ENCODE measurements at places on chromosomes 5 and 9.

DNA sequence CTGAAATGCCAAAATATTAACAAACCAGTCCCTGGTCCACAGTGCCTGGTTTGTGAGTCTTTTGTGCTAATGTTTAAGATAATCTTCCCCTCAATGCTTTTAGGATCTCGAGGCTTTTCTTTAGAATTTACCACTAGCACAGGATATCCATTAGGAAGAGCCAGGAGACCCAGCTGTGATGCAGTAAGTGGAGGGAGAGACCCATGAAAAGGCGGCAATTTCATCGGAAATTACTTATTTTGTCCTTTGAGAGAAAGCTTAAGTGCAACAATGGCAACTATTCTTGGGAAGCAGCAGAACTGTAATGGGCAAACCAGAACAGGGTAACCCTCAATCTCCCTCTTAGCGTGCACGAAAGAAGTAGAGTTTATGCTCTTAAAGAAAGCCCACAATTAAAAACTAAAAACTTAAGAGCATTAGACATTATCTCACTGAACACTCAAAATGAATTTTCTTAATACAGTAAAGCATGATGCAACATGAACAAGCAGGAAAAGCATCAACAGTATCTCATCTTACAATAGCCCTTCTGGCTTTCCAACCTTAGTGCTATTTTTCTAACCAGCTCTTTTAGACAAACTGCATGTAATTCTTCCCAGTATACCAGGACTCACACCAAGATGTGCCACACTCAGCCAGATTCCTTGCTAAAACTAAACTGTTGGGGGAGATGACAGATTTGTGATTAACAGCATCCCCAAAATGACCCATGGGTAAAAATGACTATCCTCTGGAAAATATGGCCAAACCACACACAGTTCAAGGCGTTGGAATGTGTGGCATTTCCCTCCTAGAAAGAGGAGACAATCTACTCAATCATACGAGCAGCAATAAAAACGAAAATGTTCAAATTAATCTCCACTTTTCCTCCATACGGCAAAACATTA is 36.4 kb downstream of the PWWP2A start:
- no peak for DNase-seq

GRCh38 chr9:85959955-85960354 is 19.0 kb downstream of the NAA35 start:
- DNase-seq: no peak

DNA sequence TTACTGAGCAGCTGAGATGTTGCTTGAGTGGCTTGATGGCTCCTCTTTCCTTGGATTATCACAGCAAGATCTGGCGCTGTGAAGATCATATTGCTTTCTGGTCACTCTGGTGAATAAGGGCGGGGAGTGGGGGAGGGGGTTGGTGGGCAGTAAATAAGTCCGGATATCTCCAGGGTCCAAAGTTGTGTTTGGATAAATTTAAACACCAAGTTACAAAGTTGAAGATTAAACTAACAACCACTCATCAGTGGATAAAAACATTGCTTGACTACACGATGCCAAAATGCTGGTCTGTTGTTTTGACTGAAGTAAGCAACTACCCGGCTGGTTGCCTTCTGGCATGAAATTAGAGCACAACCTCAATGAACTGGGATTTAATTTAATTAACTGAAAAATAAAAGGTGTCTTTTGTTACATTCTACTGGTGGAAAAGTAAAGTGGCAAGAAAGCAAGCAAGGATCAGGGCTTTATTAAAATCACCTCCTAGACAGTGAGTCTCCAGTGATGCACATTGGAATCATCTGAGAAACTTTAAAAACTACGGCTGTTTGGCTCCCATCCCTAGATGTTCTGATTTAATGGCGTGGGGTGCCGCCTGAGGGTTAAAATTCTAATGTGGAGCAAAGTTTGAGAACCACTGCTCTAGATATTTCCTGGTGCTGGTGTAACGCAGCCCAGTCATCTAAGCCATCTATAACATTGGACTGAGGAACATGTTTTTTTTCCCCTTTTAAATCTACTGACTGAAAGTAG is 86.7 kb upstream of the AGXT2 start:
- no peak for DNase-seq

DNA sequence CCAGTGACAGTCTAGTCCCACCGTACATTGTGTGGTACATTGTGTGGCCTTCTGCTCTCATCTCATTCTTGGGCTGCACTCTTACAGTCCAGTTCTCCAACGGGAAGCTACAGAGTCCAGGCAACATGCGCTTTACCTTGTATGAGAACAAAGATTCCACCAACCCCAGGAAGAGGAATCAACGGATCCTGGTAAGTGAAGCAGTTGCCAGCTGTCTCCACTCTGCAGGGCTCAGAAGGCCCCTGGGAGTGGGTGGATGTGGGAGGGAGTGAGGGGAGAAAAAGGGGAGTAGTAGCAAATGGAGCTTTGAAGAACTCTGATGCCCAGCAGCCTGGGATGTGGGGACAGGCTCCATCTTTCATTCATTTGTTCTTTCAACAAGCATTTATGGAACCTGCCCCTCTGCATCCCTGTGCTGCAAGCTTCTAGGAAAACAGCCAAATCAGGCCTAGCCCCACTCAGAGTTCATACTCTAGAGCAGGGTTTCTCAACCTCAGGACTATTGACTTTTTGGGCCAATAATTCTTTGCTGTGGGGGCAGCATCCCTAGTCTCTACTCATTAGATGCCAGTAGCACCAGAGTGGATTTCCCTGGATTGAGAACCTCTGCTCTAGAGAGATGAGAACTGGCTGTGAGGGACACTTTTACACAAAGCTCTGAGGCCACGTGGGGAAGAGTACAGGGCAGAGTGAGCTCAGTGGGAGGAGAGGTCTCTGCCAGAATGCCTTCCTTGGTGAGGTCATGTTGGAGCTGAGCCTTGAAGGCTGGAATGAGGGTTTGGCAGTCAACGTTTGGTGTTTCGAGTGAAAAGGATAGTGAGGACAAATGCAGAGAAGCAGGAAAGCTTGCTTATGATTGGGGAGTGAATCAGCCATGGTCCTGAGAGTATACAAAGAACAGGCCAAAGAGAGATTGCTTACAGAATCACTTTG is 1.1 kb downstream of the POLR1E start:
- no peak for DNase-seq

- no peak for DNase-seq
Measured at GRCh38 chr9:105328872-105329718, 84.6 kb downstream of the SLC44A1 start.

DNA sequence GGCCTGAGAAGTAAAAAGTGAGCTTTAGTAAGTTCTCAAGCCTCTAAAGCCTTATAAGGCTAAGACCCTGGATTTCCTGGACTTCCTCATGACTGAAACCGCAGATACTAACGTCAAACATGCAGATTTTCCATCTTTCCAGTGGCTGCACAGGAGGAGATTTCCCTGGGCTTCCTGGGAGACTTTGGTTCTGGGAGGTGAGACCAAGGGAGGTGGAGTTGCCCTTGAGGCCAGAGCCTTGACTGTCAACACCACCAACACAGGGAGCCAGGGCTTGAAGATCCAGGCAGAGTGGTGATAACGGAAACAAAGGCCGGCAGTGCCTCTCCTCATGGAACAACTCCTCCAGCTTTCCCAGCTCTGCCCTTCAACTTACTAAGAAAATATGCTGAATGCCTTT is 144.7 kb upstream of the LRRTM2 start:
- no peak for DNase-seq

DNA sequence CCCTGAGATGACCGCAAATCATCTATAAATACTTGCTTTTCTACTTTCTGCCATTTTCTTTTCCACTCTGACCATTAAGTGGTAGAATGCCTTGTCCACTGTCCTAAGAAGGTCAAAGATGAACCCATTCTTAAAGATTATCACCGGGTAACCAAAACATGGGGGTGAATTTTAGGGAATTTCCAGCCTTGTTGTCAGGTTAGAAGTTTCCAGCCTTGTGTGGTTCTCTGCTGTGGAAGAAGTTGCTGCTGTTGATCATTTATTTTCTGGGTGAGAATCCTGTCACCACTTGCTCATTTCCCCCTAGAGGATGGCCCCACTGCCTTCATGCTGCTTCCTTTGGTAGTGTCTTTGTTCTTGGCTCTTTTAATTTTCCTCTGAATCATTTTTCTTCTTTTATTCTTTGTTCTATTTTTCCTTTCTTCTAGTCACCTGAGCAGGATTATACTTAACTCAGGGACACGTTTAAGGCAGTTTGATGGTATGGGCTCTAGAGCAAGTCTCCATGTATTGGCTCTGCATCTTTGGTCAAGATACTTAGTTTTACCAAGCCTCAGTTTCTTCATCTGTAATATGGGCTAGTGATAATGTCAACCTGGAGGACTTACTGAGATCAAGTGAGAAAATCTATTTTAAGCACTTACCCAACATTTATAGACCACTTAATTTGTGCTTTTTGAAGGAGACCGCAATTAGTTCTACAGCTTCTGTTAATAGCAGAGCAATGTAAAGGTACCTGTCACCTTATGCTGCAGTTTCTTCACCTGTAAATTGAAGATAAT is 266.2 kb downstream of the ARHGAP26 start:
- no peak for DNase-seq

DNA sequence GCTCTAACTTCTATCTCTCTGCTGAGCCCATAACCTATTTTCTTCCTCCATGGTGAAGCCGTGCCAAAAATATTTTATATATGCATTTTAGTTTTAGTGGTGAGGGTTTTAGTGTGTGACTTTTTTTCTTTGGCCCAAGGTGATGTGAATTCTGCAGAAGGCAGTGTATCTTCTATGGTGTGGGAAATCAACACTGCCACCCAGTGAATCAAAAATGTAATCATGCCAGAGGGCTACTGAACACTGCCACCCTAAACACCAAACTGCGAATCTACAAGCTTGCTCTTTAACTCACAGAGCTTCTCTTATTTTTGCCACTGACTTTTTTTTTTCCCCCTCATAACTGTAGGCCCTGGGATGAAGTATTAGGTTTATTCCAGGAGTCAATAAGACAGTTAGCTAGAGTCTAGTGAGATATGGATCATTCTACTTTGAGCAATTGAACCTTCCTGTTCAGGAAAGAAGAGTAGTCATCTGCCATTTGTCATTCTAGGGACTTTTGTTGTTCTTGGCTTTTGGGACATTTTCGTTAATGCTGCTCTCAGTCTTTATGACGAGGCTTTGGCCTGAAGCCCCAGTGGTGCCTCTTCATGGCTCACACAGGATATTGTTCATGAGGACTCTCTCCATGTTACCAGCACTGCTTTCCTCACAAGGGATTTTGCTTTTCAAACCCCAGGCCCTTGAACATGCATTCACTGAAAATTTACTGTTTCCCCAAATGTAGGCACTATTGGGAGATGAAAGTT is 53.1 kb downstream of the C7 start:
- DNase-seq: no peak

DNA sequence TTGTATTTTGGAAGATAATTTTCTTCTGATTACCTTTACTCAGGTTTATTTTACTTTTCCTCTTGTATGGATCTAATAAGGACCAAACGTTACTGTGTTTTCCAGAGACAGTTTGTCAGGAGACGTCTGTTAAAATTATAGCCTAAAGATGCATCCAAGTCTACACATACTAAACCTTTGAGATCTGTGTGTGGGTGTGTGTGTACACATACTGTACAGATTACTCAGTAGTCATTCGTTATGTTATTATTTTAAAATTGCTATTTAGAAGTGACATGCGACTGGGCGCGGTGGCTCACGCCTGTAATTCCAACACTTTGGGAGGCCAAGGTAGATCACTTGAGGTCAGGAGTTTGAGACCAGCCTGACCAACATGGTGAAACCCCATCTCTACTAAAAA is 51.6 kb upstream of the CNTLN start:
- no peak for DNase-seq

- DNase-seq: no peak
Measured at GRCh38 chr5:20145240-20145639, 157.2 kb upstream of the CDH18 start.

- no peak for DNase-seq
Measured at GRCh38 chr5:131745703-131746102, 51.1 kb downstream of the FNIP1 start.

DNA sequence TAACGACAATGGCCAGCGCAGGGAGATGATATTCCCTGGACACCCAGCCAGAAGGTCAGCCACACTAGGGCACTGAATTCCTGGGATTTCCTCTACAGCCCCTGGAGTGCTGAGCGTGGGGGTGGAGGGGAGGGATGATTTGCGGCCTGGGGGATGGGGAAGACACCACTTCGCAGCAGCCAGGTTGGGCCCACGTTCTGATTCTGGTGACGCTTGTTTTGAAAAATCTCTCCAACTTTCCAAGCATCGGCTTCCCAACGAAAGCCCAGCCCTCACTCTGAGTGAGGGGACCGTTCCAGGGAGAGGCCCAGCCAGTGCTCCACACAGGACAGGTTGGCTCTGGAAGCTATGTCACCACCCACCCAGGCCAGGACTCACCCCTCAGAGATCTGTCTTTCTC is 5.4 kb downstream of the GFPT2 start:
- no peak for DNase-seq

GRCh38 chr5:34606101-34606500 is 50.0 kb upstream of the RAI14 start:
- DNase-seq: no peak

- DNase-seq: no peak
Measured at GRCh38 chr5:137695651-137696428, 40.0 kb downstream of the KLHL3 start.

GRCh38 chr5:108857905-108858304 is 110.2 kb downstream of the FER start:
- no peak for DNase-seq

GRCh38 chr5:108437425-108437824 is 55.5 kb upstream of the FBXL17 start:
- no peak for DNase-seq

DNA sequence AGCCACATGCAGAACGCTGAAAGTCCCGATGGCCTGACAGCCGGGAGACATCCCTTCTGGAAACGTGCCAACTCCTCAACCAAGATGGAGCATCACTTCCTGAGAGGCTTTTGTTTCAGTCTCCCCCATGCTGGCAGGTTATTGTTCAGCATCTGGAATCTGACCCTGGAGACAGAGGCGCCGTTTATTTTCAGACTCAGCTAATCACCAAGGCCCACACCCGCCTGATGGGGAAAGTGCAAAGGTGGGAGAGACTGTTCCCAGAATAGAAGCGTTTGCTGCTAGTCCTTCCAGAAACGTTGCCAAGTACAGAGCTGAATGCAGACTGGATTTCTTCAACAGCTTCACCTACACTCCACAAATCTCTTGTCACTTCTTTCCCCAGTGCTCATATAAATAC is 41.8 kb upstream of the S1PR3 start:
- DNase-seq: no peak

GRCh38 chr5:159262472-159262858 is 625 bp upstream of the UBLCP1 start:
- no peak for DNase-seq

DNA sequence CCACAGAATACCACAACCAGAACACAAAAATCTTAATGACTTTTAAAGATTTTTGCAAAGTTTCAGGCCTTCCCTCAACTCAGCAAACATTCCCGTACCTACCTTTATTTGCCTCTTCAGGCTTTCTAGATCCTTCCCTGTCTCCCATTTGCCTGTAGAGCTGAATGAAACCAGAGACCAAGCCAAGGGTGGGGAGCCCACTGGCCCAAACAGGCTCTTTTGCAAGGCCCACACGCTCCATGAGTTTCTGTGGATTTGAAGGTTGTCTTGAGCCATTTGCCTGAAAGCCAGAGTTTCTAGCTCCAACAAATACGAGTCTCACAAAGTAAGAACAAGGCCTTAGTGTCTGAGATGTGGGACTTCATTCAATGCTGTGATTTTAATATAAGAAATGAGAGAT is 107.8 kb downstream of the GAS1 start:
- DNase-seq: no peak

Data from stimulated activated CD4-positive, alpha-beta T cell treated with anti-CD3 and anti-CD28 coated beads, Interleukin-2, amount 100 ng/mL, for 48 hours (primary cell).